ENCODE measurements at places on chromosomes 16 and 17. TPM values are rescaled to one million over a fixed set of nuclear protein-coding genes. Genes with fewer than 3 reads are reported as not detected.

DNA sequence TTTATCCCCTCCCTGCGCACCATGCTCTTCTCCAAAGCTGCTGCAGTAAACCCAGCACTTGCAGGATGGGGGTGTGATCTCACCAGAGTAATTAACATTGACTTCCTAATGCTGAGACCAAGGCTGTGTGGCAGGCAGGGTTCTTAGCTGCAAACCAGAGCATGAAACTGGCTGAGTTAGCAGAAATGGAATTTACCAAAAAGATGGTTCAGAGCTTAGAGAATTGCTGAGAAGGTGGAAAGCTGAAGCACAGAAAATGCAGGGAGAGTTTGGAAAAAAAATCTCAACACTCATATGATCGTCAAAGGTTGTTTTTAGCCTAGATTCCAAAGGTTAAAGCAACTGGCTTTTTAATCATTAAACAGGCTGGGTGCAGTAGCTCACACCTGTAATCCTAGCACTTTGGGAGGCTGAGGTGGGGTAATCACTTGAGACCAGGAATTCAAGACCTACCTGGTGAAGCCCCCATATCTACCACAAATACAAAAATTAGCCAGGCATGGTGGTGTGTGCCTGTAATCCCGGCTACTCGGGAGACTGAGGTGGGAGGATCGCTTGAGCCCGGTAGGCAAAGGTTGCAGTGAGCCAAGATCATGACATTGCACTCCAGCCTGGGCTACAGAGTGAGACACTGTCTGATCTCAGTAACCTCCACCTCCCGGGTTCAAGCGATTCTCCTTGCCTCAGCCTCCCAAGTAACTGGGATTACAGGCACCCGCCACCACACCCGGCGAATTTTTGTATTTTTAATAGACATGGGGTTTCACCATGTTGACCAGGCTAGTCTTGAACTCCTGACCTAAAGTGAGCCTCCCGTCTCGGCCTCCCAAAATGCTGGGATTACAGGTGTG is 6.0 kb upstream of the TXNDC11 start:
- H3K27ac ChIP-seq = peak overlapping the region; percentile 89
- peaks cover 1% of the 10 kb centered on the region for H3K36me3 ChIP-seq
- peak overlapping the region; percentile 10 for H3K4me3 ChIP-seq

- no peak overlapping the region for H3K27ac ChIP-seq
- no peak overlapping the region for H3K4me3 ChIP-seq
- no peaks in the 10 kb centered on the region for H3K36me3 ChIP-seq
- no peaks in the 10 kb centered on the region for H3K27me3 ChIP-seq
- DNase-seq = peak; percentile 12
- no peaks in the 10 kb centered on the region for H3K4me1 ChIP-seq
Observed at GRCh38 chr16:57725554-57725953, 10.0 kb upstream of the KATNB1 start.

- no peaks in the 10 kb centered on the region for H3K27me3 ChIP-seq
- H3K36me3 ChIP-seq = 0 out of 2 replicates have a peak, but pooled peaks cover 4% of the 10 kb centered on the region
- no peak for DNase-seq
- peak overlapping the region; percentile 33 for H3K27ac ChIP-seq
Observed at GRCh38 chr16:50309156-50309526, 42.8 kb downstream of the ADCY7 start.

Gene HYDIN
- not detected for total RNA-seq

GRCh38 chr16:15650019-15650697 is at the start of gene NDE1:
Gene NDE1, plus strand, starts transcription at chr16:15650245. Its CDS starts 14,534 bp downstream, at chr16:15664779.
- peak; percentile 92 for DNase-seq
- no peaks in the 10 kb centered on the region for H3K27me3 ChIP-seq
- peaks cover 2% of the 10 kb centered on the region for H3K36me3 ChIP-seq
- peak within 1 kb of the TSS; percentile 70 for H3K4me3 ChIP-seq
- peaks cover 4% of the 10 kb centered on the region for H3K4me1 ChIP-seq

GRCh38 chr16:57335366-57335765 is 23.2 kb upstream of the CCL22 start:
- H3K27ac ChIP-seq = no peak overlapping the region
- H3K4me3 ChIP-seq = no peak overlapping the region
- H3K27me3 ChIP-seq = no peaks in the 10 kb centered on the region
- no peaks in the 10 kb centered on the region for H3K36me3 ChIP-seq

GRCh38 chr17:46783031-46783593 is 35.4 kb downstream of the WNT3 start:
- H3K4me1 ChIP-seq = peaks cover 15% of the 10 kb centered on the region
- no peak for DNase-seq
- H3K4me3 ChIP-seq = no peak overlapping the region
- H3K27me3 ChIP-seq = no peaks in the 10 kb centered on the region
- H3K36me3 ChIP-seq = no peaks in the 10 kb centered on the region

DNA sequence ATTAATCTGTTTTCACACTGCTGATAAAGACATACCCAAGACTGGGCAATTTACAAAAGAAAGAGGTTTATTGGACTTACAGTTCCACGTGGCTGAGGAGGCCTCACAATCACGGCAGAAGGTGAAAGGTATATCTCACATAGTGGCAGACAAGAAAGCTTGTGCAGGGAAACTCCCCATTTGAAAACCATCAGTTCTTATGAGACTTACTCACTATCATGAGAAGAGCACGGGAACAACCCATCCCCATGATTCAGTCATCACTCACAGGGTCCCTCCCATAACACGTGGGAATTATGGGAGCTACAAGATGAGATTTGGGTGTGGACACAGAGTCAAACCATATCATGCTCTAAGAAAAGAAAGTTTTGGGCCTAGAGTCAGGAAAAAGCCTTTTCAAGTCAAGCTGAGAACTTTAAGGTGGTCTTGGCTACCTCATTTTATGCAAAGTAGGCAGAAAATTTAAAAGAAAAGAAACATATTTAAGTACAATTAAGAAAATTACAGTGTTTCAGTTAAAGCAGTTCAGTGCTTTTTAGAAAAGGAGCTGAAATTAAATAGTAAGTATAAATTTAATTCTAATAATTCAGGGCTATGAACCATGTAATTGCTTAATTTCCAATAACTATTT is 24.9 kb upstream of the CRYM start:
- H3K36me3 ChIP-seq = no peaks in the 10 kb centered on the region
- no peak for DNase-seq
- H3K27ac ChIP-seq = no peak overlapping the region
- H3K27me3 ChIP-seq = no peaks in the 10 kb centered on the region
- peaks cover 12% of the 10 kb centered on the region for H3K4me1 ChIP-seq

GRCh38 chr16:12771341-12771798 is 32.3 kb downstream of the CPPED1 start:
- no peaks in the 10 kb centered on the region for H3K36me3 ChIP-seq
- no peak overlapping the region for H3K27ac ChIP-seq
- no peak overlapping the region for H3K4me3 ChIP-seq
- no peaks in the 10 kb centered on the region for H3K27me3 ChIP-seq
- DNase-seq = no peak

- H3K4me1 ChIP-seq = no peaks in the 10 kb centered on the region
- H3K27me3 ChIP-seq = no peaks in the 10 kb centered on the region
- no peak overlapping the region for H3K27ac ChIP-seq
- DNase-seq = no peak
Observed at GRCh38 chr16:24718967-24719521, 10.4 kb upstream of the TNRC6A start.

DNA sequence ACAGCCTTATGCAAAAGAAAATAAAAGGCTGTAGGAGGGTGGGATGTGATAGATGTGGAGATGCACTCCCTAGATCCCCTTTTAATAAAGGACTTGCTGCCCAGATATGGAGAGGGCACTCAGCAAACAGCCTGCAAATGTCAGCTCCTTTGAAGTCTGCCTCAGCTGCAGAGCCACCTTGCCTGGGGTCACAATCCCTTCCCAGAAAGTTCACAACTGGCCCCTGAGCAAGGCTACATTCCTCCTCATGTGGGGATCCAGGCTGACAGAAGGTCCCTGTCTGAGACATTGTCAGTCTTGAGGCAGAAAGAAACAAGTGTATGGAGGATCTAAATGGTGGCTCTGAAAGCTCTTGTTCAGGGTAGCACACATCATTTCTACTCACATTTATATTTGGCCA is 36.1 kb downstream of the SLFN11 start:
- no peak overlapping the region for H3K27ac ChIP-seq
- H3K27me3 ChIP-seq = no peaks in the 10 kb centered on the region
- H3K4me1 ChIP-seq = no peaks in the 10 kb centered on the region

Gene MRPL28
- total RNA-seq = 91.2 TPM

Gene RUNDC3A
- 0.34 TPM for total RNA-seq

GRCh38 chr17:43517615-43518386 is 28.3 kb downstream of the ETV4 start:
- no peak for DNase-seq
- no peak overlapping the region for H3K27ac ChIP-seq
- no peak overlapping the region for H3K4me3 ChIP-seq

Gene NUPR1
- 8.8 TPM for total RNA-seq

- peaks cover 85% of the 10 kb centered on the region for H3K4me1 ChIP-seq
- DNase-seq = no peak
- H3K36me3 ChIP-seq = no peaks in the 10 kb centered on the region
- H3K4me3 ChIP-seq = no peak overlapping the region
- no peaks in the 10 kb centered on the region for H3K27me3 ChIP-seq
Observed at GRCh38 chr17:49887744-49888360, 40.0 kb upstream of the TAC4 start.

Gene CA7
- 0.68 TPM for total RNA-seq

- H3K27me3 ChIP-seq = no peaks in the 10 kb centered on the region
- H3K4me1 ChIP-seq = peaks cover 10% of the 10 kb centered on the region
- H3K36me3 ChIP-seq = no peaks in the 10 kb centered on the region
- H3K4me3 ChIP-seq = peak overlapping the region; percentile 88
- DNase-seq = peak; percentile 61
Observed at GRCh38 chr17:28949185-28950016, 1.9 kb downstream of the PHF12 start.

- no peaks in the 10 kb centered on the region for H3K36me3 ChIP-seq
- no peak overlapping the region for H3K4me3 ChIP-seq
- DNase-seq = no peak
- no peaks in the 10 kb centered on the region for H3K27me3 ChIP-seq
Observed at GRCh38 chr16:11316331-11317015, 28.8 kb upstream of the RMI2 start.

- H3K27me3 ChIP-seq = no peaks in the 10 kb centered on the region
- no peak overlapping the region for H3K4me3 ChIP-seq
- H3K36me3 ChIP-seq = no peaks in the 10 kb centered on the region
- DNase-seq = peak; percentile 27
Observed at GRCh38 chr16:17556276-17557052, 85.7 kb upstream of the XYLT1 start.

- no peaks in the 10 kb centered on the region for H3K27me3 ChIP-seq
- H3K27ac ChIP-seq = no peak overlapping the region
- no peak for DNase-seq
- H3K4me3 ChIP-seq = no peak overlapping the region
- H3K4me1 ChIP-seq = peaks cover 5% of the 10 kb centered on the region
Observed at GRCh38 chr17:68489919-68490318, 22.3 kb upstream of the PRKAR1A start.

Gene C16orf54
- not detected for total RNA-seq

Gene CNGB1
- total RNA-seq = not detected

GRCh38 chr16:2285731-2286191 is 17.8 kb upstream of the RNPS1 start:
- H3K27me3 ChIP-seq = no peaks in the 10 kb centered on the region
- H3K4me3 ChIP-seq = no peak overlapping the region
- DNase-seq = no peak
- no peak overlapping the region for H3K27ac ChIP-seq
- H3K4me1 ChIP-seq = no peaks in the 10 kb centered on the region

GRCh38 chr16:71626018-71626857 is at the start of gene MARVELD3:
Gene MARVELD3, plus strand, starts transcription at chr16:71626184. Its CDS starts 46 bp downstream, at chr16:71626230.
- H3K27me3 ChIP-seq = no peaks in the 10 kb centered on the region
- peak within 1 kb of the TSS; percentile 85 for H3K4me3 ChIP-seq
- peaks cover 12% of the 10 kb centered on the region for H3K4me1 ChIP-seq
- peaks cover 5% of the 10 kb centered on the region for H3K36me3 ChIP-seq

GRCh38 chr17:62652251-62653001 is 25.0 kb downstream of the MRC2 start:
- no peak for DNase-seq
- no peaks in the 10 kb centered on the region for H3K36me3 ChIP-seq
- no peaks in the 10 kb centered on the region for H3K27me3 ChIP-seq
- no peak overlapping the region for H3K27ac ChIP-seq
- 0 out of 2 replicates have a peak, but pooled peaks cover 4% of the 10 kb centered on the region for H3K4me1 ChIP-seq
- H3K4me3 ChIP-seq = peak overlapping the region; percentile 43

DNA sequence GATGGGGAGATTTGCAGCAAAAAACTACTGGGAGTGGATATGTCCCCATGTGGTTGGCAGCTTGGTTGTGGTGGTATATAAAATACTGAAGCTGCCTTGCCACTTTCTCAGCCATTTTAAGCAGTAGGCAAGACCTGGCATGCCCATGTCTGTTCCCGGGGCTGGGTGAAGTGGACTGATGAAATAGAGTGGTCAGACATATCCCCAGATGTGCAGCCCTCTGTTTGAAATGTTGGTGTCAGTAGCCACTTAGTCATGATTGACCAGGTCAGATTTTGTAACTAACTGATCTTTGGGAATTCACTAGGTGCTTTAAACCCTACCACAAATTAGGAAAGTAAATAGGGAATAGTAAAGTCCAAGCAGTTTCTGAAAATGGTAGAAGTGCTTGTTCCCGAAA is 151.6 kb downstream of the PHKB start:
- no peaks in the 10 kb centered on the region for H3K27me3 ChIP-seq
- no peaks in the 10 kb centered on the region for H3K36me3 ChIP-seq
- H3K4me3 ChIP-seq = no peak overlapping the region
- H3K4me1 ChIP-seq = peaks cover 5% of the 10 kb centered on the region
- no peak overlapping the region for H3K27ac ChIP-seq

Gene DRC7
- total RNA-seq = 1.2 TPM

Gene PRKAR1A
- 160 TPM for total RNA-seq

Gene FOXC2
- not detected for total RNA-seq

- no peaks in the 10 kb centered on the region for H3K4me1 ChIP-seq
- no peak for DNase-seq
- no peak overlapping the region for H3K4me3 ChIP-seq
- H3K27ac ChIP-seq = no peak overlapping the region
Observed at GRCh38 chr16:80652441-80652840, 111.6 kb downstream of the DYNLRB2 start.

DNA sequence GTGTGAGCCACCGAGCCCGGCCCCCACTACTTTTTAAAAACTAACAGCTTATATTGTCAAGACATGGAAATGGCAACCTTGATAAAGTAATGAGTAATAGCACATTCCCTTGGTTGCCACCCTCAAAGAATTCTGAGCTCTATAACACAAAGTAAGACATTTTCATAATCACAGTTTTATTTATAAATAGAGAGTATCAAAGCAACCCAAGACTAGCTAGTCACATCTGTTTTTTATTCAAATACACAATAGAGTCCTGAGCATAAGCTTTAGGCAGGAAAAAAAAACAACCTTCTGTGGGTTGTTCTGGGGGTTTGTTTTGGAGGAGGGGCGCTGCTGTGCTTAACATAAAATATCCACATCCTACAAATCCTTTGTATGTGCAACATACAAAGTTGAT is 68.7 kb downstream of the CEP95 start:
- no peak overlapping the region for H3K4me3 ChIP-seq
- H3K36me3 ChIP-seq = no peaks in the 10 kb centered on the region
- no peaks in the 10 kb centered on the region for H3K4me1 ChIP-seq
- no peaks in the 10 kb centered on the region for H3K27me3 ChIP-seq

GRCh38 chr17:73338050-73338521 is 26.3 kb upstream of the CDC42EP4 start:
- no peak overlapping the region for H3K4me3 ChIP-seq
- no peak overlapping the region for H3K27ac ChIP-seq
- no peaks in the 10 kb centered on the region for H3K36me3 ChIP-seq
- H3K4me1 ChIP-seq = no peaks in the 10 kb centered on the region

GRCh38 chr17:73690676-73691075 is 46.4 kb upstream of the SDK2 start:
- no peaks in the 10 kb centered on the region for H3K36me3 ChIP-seq
- H3K4me1 ChIP-seq = 0 out of 2 replicates have a peak, but pooled peaks cover 4% of the 10 kb centered on the region
- no peaks in the 10 kb centered on the region for H3K27me3 ChIP-seq
- no peak for DNase-seq
- no peak overlapping the region for H3K4me3 ChIP-seq

Gene CD300H
- total RNA-seq = not detected

Data from Caco-2 (cell line).